ENCODE measurements at places on chromosomes 11 and 22.

DNA sequence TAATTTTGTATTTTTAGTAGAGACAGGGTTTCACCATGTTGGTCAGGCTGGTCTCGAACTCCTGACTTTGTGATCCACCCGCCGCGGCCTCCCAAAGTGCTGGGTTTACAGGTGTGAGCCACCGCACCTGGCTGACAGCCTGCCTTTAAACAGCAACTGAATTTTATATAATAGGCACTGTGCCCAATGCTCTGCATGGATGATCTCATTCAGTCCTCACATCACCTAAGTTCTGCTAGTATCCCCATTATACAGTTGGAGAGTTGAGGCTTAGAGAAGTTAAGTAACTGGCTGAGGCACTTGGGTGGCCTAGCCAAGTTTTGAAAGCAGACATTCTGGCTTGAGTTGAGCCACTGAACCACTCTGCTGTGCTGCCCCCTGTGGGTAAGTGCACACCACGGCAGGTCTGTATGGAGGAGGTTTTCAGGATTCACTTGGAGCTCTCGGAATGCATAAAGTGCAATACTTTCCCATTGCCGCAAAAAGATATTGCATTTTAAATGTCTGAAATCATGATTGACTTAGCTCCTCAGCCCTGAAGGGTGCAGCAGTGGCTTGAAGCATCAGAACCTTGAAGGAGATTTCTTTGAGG lies 112.4 kb downstream of the LDLRAD3 start:
- DNase-seq: no peak

- DNase-seq: no peak
These were observed 223.4 kb upstream of the ZBED5 start for GRCh38 chr11:11081288-11081687.

DNA sequence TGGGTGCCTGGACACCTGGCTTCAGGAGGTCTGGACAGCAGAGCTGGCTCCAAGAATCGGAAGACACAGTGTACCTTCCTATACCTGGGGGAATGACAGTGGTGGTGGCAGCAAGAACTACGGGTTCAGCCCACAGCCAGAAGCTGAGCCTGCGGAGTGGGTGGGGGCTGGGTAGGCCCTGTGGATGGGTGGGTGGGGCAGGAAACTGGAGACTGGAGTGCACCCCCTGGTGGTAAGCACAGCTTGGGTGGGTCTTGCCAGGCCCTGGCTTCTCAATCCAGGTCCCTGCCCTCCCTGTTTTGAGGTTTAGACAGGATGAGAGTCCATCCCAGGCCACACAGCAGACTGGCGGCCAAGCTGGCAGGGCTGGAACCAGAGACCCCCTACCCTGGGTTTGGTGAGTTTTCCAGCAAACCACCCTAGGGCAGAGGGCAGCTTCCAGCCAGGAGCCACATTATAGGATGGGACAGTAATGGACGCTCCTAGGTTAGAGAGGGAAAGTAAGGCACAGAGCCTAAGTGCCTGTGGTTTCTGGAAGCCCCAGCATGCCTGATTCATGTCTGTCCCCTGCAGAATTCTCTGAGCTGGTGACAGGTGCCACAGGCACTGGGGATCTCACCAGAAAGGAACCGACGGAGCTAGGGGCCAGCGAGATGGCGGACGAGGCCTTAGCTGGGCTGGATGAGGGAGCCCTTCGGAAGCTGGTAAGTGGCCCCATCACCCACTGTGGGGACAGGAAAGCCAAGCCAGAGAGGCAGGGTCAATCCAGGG lies 1.7 kb downstream of the SMTN start:
- DNase-seq: peak; percentile 33

GRCh38 chr11:86443415-86443814 lies 68.7 kb downstream of the CCDC81 start:
- DNase-seq: no peak

DNA sequence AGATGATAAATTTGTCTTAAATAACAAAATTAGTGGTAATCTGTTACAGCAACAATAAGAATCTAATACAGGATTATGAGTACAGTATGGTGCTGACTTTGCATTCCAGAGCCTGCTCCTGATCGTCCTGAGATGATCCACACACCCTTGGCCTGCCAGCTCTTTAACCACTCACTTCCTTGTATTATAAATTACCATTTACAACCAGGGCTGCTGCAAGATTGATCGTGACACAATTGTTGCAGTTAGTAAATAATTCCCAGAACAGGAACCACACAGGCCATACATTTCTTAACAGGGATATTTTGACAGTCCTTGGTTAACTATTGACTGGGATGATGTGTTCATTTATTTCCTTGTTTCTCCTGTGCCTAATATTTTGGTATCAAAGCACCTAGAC lies 3.8 kb upstream of the CBLIF start:
- no peak for DNase-seq

DNA sequence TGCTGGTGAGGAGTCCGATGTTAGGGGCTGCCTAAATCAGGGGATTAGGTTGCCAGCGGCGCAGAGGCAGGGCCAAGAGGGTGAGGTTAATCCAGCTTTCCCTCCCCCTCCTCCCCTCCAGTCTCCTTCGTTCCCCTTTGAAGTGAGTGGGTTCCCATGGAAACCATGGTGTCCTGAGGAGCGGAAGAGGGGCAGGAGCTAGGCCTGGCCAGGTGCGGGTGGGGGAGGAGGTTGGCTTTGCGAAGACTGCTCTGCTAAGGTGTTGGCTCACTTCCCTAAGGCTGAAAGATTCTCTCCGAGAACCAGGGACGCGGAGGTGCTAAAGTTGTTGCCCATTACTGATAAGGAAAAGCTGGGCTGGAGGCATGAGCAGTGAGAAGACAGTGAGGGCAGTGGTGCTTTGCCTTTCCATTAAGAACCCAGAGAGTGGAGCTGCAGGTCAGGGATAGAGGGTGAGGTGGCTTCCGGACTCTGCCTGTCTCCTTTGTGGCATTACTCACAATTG lies 124.6 kb downstream of the FEZ1 start:
- DNase-seq: no peak

DNA sequence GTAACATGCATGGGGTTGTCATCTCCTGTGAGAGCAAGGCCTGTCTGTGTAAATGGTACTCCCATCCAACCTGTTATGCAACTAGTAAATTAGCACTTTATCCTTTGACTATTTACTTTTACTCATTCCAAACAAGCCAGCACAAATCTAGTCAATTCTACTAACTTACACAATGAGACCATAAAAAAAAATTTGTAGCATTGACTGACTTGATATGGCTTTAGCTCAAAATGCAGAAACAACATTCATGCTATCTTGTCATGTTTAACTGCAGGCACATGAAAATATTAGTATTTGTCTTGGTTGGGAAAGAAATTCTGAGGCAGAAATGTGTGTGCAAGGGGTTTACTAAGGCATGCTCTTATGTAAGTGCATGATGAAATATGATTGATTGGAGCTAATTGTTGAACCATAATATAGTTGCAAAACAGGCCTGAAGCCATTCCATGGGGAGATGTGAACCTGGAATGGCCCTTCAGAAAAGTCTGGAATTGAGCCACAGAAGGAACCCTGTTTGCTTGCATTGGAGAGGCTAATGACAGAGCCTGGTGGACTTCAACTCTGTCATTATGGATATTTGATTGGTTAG lies 2.5 kb downstream of the SLC22A25 start:
- no peak for DNase-seq

- DNase-seq: no peak
These were observed 71.6 kb downstream of the CCDC34 start for GRCh38 chr11:27291302-27291889.

GRCh38 chr11:67667490-67668191 lies 6.8 kb downstream of the ALDH3B2 start:
- DNase-seq: no peak

DNA sequence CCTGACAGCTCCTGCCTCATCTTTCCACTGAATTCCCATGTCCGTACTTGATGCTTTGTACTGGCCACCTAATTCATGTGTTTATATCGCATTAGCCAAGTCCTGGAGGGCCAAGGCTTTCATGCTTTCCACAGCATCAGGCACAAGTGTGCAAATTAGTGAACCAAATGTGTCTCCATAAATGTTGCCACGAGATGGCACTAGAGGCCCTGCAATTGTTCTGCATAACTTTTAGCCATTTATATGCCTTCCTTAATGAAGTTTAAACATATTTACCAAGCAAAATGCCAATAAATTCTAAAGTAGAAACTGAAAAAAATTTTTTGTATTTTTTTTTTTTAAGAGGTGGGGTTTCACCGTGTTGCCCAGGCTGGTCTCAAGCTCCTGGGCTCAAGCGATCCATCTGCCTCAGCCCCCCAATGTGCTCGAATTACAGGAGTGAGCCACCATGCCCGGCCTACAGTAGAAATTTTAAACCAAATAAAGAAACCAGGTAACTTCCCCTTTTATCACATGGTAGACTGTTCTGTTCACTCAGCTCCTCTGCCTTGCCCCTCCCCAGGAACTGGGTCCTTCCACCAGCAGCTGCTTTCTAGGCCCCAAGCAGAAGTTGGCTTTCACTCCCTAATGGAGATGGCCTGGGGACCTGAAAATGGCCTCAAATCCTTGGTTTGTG lies 20.8 kb upstream of the IL18BP start:
- no peak for DNase-seq

DNA sequence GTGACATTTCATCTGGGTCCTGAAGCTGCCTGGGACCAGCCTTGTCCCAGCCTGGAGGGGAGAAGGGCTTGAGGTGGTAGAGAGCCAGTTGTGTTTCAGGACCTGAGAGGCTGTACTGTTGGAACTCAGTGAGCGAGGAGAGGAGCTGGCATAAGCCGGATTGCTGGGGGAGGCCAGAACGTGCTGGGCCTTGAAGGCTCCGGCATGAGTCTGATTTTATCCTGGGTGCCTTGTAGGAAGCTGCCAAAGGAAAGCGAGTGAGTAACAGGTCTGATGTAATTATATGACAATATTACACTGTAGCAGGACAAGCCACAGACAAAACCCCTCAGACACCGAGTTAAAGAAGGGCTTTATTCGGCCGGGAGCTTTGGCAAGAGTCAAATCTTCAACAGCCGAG lies 17.2 kb downstream of the AP2A2 start:
- DNase-seq: no peak

DNA sequence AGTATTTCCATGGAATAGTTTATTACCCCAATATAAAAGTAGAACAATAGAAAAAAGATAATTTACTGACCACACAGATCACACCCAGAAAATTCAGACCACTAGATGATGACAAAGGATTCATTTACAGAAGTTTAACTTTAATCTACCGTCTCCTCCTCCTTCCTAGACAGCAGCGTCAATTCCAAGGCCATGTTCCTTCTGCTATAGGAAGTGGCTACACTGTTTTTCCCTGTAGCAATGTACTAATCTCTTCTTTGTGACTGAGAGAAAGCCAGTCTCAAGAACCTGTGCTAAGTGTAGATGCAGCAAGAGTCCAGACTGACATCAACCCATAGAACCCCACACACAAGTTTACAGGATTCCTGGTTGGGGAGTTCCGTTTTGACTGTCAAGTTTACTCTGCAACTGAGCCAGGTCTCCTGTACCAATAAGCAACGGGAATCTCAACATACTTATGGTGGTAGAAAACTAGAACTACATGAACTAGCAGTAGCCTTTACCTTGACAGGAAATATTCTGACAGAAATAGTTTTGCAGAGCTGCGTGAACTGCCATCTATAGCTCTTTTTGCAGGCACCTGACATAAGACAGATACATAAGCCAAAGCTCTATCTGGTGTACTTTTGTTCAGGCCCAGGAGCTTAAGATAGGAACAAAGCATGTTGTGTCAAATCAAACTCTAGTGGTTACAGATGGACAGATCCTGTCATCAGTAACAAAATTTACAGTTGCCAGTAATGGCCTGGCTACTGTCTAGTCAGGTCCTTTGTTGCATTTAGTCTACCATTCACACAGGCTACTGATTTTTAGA lies 42.9 kb downstream of the MRTFA start:
- DNase-seq: no peak

DNA sequence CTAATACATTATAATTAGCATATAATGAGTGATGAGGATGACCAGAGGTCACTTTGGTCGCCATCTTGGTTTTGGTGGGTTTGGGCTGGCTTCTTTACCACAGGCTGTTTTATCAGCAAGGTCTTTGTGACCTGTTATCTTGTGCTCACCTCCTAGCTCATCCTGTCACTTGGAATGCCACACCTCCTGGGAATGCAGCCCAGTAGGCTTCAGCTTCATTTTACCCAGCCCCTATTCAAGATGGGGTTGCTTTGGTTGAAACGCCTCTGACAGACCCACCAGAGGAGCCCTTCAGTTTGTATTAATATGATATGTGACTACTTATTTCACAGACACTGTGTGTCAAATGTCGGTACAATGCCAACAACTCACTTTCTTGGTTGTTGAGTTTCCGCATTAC lies 20.2 kb downstream of the FOLR3 start:
- no peak for DNase-seq

DNA sequence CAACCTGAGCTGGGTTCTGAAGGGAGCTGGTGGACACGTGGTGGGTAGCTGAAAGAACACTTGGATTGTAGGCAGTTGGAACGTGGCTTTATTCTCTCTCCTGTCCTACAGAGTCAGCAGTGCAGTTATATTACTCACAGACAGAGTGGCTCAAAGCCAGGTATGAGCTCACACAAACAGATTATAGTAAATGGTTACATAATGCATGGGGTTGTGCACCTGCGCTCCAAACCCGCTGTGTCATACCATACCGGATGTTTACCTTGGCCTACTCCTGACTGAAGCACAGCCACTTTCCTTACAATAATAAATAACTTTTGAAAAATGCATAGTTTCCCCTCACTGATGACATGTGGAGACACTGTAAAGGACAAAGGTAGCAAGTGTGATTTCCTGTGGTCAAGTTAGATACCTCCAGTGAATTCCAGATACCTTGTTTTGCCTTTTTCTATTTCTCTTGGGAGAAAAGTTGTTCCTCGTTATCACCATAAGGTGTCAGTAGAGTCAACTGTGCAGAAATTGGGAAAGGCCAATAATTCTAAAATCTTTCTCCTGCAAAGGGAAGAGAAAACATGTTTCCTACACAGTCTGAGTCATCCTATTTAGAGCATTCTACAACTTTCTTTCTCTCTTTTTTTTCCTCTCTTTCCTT lies 13.5 kb downstream of the MS4A6A start:
- DNase-seq: no peak

GRCh38 chr11:93905384-93905783 lies 55.0 kb upstream of the VSTM5 start:
- DNase-seq: no peak

Measured in amniotic stem cell (primary cell).